ENCODE measurements at places on chromosomes 3 and 15. TPM values are rescaled to one million over a fixed set of nuclear protein-coding genes. Genes with fewer than 3 reads are reported as not detected.

DNA sequence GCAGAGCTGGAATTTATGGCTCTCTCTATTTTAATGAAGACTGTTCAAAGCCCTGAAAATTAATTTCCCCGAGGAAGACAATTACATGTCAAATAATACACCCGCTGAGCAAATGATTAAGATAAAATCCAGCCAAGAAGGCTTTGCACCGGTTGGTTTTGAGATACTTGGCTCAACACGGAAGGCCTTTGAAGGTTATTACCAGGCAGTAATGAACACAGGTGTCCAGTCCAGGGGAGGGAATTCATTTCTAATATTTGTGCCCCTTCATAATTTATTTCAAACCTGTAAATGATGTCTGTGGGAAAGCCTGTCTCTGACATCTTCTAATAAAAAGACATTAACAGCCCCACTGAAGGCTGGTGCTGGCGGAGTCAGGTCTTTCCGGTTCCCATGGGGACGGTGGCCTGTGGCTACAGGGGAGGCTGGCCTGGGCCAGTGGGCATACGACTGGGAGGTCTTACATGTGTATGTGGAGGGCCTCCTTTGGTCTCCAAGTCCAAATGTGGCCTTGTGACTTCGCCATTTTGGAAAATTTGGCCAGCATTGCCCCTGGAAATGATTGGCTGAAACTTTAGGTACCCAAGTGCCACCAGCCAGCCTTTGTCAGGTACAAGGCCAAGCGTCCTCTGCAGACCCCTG lies 49.9 kb upstream of the IQSEC1 start:
- no peak for DNase-seq

- DNase-seq, result no peak
These were observed 5.3 kb upstream of the ALPK3 start for GRCh38 chr15:84811828-84812227.

GRCh38 chr3:184626923-184627322 lies 65.3 kb downstream of the EPHB3 start:
- no peak for DNase-seq

GRCh38 chr3:64686446-64686908 lies 1.3 kb downstream of the ADAMTS9 start:
- DNase-seq, result peak; percentile 39

GRCh38 chr3:122975163-122975923 lies 52.2 kb downstream of the SEMA5B start:
- DNase-seq, result peak; percentile 24

- no peak for DNase-seq
These were observed 244.8 kb downstream of the ALCAM start for GRCh38 chr3:105611304-105612192.

GRCh38 chr3:123553536-123553935 lies 31.3 kb downstream of the HACD2 start:
- DNase-seq, result no peak

The AGTR1 gene
- total RNA-seq, result 1.8 TPM

DNA sequence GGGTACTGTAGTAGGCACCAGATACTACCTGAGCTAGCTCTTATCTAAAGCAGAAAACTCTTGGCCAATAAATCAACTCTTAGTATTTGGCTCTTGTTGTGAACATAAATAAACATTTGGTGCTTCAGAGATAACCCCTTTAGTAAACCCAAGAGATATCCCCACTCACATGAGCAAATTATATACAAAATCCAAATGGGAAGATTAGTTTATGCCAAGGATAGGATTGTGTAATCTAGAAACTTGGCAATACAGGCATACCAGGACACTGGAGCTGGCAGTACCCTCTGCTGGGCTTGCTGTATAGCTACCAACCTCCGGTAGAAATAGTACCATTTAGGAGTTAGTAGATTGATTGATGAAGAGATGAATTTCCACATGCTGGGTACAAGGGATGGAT lies 127.0 kb downstream of the LIPC start:
- no peak for DNase-seq

The TRH gene
- not detected for total RNA-seq

Measured in transverse colon (tissue), 4 donors.